Motor neuron (in vitro differentiated cells): ENCODE measurements at places on chromosomes 12 and 14. TPM values are rescaled to one million over a fixed set of nuclear protein-coding genes. Genes with fewer than 3 reads are reported as not detected.

The SP1 gene
- 33.7 and 37.6 TPM in 2 replicates for total RNA-seq

The CCDC196 gene
- 0.39 and 1.1 TPM in 2 replicates for total RNA-seq

The SPIC gene
- total RNA-seq = not detected in 2 replicates

The REP15 gene
- 0.27 and 0.36 TPM in 2 replicates for total RNA-seq

The TSPAN8 gene
- total RNA-seq = not detected in 2 replicates

The TBX5 gene
- total RNA-seq = 0.38 and 0.46 TPM in 2 replicates

The ZFYVE26 gene
- 18.0 and 19.8 TPM in 2 replicates for total RNA-seq

The C14orf180 gene
- total RNA-seq = not detected in 2 replicates

The SLC5A8 gene
- not detected in 2 replicates for total RNA-seq

The C12orf42 gene
- 0.21 TPM in 1 of 2 replicates, not detected in the other for total RNA-seq

The WDHD1 gene
- total RNA-seq = 7.3 and 8.2 TPM in 2 replicates

The INSM2 gene
- total RNA-seq = 0.15 and 0.52 TPM in 2 replicates

The SLCO1B1 gene
- total RNA-seq = 0.09 TPM in 1 of 2 replicates, not detected in the other

The AP1G2 gene
- total RNA-seq = 13.0 and 29.9 TPM in 2 replicates

The DIO2 gene
- 0.11 and 0.19 TPM in 2 replicates for total RNA-seq

The CIT gene
- total RNA-seq = 3.9 and 4.0 TPM in 2 replicates

The NRIP2 gene
- 1.3 and 1.7 TPM in 2 replicates for total RNA-seq

The TEAD4 gene
- 6.5 and 6.9 TPM in 2 replicates for total RNA-seq

The ANKRD33 gene
- 0.52 and 0.60 TPM in 2 replicates for total RNA-seq

The TRIAP1 gene
- 35.8 and 36.7 TPM in 2 replicates for total RNA-seq

The CLEC4C gene
- not detected in 2 replicates for total RNA-seq

The NPFF gene
- total RNA-seq = not detected in 2 replicates

The OR4K5 gene
- not detected in 2 replicates for total RNA-seq

The SEC23A gene
- total RNA-seq = 79.4 and 96.4 TPM in 2 replicates

The BRI3BP gene
- 14.1 and 16.0 TPM in 2 replicates for total RNA-seq

The GPR84 gene
- 0.21 and 0.23 TPM in 2 replicates for total RNA-seq

The OR4E1 gene
- total RNA-seq = 0.52 TPM in 1 of 2 replicates, not detected in the other
